Skeletal muscle cell (primary cell): ENCODE measurements at places on chromosomes 16 and 17.

DNA sequence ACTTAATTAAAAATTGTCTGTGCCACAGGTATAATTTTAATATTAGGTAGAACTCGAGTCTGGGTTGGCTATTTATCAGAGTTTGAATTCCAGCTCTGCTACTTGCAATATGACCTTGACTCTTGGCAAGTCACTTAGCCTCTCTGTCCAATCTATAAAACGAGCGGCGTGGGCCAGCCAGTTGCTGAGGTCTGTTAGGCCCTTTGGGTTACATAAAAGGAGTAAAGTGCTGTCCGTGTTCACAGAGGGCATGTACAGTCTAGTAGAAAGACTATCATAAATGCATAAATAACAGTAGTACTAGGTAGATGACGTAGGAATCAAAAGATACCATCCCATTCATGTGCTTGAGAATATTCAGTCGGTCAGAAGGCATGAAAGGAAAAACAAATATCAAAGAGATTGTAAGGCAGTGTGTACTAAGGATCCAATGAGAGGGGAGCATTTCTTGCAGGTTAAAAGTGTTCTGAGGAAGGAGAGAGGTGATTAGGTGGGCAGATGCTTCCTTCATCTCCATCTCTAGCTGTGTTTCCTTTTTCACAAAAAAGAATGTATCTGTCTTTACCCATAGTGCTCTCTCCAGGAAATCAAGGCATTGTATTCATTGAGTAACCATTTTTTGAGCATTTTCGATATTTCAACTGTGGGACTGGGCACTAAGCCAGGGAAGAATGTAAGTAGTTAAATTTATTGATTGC, 2.4 kb downstream of the TNRC6A start:
- DNase-seq, result no peak

DNA sequence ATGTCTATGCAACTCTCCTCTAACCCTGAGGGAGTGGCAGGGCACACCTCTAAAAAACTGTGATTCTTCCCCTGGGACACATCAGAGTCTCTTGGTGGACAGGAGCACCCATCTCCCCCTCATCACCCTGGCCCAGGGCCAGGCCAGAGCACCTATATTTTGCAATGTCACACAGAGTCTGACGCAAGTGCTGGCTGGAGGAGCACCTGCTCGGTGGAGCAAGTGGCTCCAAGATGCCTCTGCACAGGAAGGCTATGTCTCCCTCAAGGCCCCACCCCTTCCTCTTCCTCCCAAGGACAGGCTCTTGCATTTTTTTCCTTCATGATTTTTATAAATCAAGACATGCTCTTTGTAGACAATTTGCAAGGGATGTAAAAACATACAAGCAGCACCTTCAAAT, 13.3 kb downstream of the SNN start:
- no peak for DNase-seq

- no peak for DNase-seq
Measured at GRCh38 chr17:18045691-18046350, 6.6 kb downstream of the GID4 start.

DNA sequence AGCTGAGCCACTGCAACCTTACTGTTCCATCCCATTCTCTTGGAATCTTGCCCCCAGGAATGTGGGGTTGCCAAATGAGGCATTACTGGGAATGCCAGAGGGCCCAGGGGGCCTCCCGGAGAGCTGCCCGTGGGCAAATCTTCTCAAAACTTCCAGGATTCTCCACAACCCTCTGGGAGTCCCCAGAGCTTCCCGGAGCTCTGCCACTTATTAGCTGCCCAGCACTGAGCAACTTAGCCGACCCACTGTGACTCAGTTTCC, 306.0 kb downstream of the FOXL1 start:
- no peak for DNase-seq

GRCh38 chr16:27446721-27447120, 44.7 kb downstream of the IL21R start:
- DNase-seq, result no peak

GRCh38 chr16:55392701-55393100, 68.7 kb downstream of the IRX6 start:
- DNase-seq, result no peak

DNA sequence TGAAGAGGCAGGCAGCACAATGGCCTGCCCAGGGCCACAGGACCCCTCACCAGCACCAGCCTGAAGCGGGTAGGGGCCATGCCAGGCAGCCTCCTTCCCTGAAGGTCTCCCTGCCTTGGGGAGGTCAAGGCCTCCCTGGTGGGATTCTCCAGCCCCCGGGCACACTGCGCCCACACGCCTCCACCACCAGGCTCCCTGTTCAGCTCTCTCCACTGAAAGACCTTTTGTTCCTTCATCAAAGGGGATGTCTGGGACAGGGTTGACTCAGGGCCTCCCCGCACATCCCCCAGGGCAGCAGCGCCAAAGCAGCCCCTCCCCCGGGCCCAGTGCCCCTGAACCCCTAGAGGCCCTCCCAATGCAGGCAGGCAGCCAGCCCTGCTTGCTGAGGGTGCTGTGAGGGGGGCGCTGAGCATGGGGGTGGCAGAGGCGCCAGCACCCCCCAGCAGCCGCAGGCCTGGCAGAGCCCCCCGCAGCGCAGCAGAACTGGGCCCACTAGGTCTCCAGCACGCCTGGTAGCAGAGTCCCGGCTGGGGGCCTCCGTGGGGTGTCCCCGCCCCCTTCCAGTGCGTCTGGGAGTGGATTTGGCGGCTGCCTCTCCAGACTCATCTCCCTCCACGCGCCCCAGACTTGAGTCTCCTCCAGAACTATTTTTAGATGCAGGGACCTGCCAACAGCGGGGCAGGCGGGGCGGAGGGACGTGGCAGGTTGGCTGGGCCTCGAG, 13.1 kb downstream of the BCAR1 start:
- peak; percentile 74 for DNase-seq

DNA sequence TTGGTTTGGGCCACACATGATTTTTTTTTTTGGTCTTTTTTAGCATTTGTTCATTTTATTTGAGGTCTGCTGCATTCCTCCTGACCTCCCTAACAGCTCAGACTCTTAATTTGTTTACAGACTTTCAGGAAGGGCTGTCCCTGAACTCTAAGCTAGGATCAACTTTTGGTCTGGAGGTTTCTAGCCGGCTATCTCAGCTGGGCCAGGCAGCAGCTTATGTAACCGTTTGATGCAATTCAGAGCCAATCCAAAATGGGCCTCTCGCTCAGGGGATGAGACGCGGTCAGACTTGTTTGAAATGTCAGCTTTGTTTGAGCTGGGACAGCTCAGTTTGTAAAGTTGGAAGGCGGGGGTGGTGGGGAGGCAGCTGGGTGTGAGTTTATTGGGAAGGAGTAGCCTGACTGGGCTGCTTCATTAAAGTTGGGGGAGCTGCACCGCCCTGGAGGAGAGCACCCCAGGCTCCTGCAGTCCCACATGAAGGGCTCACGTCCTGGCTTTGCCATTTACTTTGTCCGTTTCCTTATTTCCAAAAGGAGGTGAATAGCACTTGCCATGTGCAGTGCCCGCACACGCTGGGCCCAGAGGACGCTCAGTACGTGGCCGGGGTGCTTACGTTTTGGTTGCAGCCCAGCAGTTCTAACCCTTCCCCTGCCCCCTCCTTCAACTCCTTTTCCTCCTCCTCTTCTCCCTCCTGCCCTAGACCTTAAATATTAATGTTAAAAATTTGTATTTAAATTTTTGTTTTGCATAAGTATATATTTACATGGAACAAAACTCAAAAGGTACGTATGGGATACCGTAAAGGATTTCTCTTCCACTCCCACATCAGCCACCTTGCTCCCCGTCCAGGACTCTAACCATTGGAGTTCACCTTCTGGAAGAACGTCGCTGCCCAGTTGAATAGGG, 121.2 kb downstream of the SNX29 start:
- DNase-seq, result peak; percentile 43

- no peak for DNase-seq
Measured at GRCh38 chr17:80870401-80870800, 121.2 kb upstream of the CHMP6 start.

DNA sequence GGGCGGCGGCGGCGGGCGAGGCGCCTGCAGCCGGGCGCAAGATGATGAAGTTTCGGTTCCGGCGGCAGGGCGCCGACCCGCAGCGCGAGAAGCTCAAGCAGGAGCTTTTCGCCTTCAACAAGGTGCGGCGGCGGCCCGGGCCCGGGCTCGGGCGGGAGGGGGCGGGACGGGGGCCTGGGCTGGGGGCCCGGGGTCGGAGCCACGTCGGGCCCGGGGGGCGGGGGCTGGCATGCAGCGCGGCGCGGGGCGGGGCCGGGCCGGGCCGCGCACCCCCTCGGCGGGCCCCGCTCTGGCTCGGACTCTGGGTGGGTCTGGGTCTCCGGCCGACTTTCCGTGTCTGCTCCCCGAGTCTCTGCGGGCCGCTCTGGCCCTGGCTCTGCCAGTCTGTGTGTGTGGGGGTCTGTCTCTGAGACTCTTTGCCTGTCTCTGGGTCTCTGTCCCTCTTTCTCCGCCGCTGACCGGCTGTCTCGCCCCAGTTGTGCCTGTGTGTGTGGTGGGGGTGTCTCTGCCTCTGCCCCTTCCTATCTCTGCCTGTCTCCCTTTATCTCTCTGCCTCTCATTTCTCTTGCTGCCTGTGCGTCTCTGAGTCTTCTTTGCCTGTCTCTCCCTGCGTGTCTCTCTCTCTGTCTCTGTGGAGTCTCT, 328 bp downstream of the LLGL1 start:
- DNase-seq, result no peak

DNA sequence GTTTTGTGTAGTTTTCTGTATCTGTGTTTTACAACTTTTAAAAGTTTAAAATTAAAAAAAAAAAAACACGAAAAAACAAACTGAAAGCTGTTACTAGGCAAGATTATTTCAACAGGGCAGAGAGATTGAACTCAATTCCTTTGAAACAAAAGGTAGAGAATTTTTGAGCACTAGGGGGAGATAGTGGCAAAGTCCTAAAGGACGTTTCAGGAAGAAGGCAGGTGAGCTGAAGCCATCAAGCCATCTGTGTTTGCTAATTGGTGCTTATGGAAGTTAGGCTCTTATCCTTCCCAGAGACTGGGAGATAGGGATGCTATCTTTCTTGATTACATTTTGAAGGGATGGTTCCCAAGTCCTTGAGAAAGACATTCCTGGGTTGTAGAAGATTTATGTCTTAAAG, 70.6 kb upstream of the CLEC3A start:
- DNase-seq, result no peak

DNA sequence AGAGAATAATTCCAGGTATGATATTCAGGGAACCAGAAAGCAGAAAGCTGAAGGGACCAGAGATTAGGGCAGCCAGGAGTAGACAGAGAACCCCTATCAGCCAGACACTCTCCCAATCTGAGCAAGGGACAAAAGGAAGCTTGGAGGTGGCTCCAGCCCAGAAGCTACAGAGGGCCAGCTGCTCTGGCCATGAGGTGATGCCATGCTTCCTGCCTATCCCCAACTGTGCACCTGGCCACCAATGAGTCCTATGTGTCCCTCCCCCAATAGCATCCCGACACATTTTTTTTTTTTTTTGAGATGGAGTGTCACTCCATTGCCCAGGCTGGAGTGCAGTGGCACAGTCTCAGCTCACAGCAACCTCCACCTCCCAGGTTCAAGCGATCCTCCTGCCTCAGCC, 30.0 kb downstream of the NSMCE1 start:
- no peak for DNase-seq

DNA sequence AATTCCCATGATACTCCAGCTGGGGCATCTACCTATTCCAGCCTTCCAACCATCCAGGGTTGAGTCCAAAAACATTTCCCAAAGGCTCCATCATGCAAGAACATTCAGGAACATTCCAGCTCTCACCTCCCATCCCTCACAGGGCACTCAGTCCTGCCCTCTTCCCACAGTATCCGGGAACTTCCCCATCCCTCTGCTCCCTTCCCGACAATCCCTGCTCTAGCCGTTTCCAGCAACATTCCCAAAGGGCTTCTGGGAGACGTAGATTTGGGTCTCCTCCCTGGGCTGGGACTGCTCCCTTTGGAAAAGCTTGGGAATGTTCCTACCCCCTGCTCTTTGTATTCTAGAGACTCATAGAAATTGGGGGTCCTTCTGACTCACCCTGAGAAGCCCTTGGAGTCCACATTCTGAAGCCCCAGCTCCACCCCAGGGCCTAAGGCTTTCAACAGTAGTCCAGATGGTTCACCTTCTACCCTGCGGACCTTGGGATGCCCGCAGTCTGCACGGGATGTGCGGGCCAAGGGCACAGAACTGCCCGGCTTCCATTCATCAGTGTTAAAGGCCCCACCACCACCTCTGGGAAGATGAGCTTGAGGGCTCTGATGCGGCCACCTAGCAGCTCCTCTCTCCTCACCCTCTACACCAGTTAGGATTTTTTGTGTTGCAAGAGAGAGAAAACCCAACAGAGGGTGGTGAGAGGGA, 25.4 kb downstream of the NGFR start:
- no peak for DNase-seq

DNA sequence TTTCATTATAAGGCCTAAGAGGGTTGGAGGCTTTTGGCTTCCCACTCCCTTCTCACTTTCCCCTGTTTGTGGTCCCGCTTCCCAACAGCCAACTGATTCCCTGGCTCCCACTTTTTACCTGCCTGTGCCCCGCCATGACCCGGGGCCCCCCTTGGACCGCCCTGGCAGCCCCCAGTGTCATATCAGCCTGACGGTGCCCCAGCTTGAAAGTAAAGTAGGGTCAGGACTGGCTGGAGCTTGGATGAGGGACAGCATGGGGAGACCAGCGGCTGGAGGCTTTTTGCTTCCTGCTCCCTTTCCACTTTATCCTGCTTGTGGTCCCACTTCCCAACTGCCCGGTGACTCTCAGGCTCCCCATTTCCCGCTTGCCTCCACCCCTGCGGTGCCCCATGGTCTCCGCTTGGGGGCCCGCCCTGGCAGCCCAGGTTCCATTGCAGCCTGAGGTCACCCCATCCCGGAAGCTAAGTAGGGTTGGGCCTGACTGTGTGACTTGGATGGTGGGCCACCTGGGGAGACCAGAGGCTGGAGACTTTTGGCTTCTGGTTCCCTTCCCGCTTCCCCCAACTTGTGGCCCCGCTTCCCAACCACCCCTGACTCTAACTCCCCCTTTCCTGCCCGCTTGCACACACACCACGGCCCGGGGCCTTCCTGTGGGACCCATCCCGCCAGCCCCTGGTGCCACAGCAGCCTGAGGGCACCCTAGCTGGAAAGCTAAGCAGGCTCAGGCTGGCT, 2274.7 kb downstream of the TP53TG3F start:
- no peak for DNase-seq

GRCh38 chr16:74297145-74297665, 591 bp downstream of the PSMD7 start:
- DNase-seq, result no peak

- DNase-seq, result no peak
Measured at GRCh38 chr16:22814711-22815105, 746 bp downstream of the HS3ST2 start.

DNA sequence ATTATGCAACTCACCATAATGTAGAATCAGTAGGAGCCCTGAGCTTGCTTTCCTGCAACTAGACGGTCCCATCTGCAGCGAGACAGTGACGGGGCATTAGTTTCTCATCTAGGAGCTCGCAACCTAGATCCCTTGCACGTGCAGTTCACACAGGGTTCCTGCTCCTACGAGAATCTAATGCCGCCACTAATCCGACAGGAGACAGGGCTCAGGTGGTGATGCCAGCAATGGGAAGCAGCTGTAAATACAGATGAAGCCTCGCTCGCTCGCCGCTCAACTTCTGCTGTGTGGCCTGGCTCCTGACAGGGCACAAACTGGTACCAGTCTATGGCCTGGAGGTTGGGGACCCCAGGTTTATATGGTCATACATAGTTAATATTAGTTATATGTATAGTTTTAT, 394.5 kb downstream of the NPIPA8 start:
- DNase-seq, result no peak

- DNase-seq, result no peak
Measured at GRCh38 chr17:76250141-76250540, 9.8 kb upstream of the RNF157 start.

- DNase-seq, result no peak
Measured at GRCh38 chr17:42005166-42005565, 12.1 kb downstream of the DNAJC7 start.

GRCh38 chr17:67021743-67022450, 22.5 kb upstream of the CACNG1 start:
- no peak for DNase-seq

GRCh38 chr17:81923302-81924260, 4.0 kb downstream of the MAFG start:
- peak; percentile 45 for DNase-seq
